Head of caudate nucleus (tissue), 42 donors: ENCODE measurements at places on chromosomes 1 and 21.

DNA sequence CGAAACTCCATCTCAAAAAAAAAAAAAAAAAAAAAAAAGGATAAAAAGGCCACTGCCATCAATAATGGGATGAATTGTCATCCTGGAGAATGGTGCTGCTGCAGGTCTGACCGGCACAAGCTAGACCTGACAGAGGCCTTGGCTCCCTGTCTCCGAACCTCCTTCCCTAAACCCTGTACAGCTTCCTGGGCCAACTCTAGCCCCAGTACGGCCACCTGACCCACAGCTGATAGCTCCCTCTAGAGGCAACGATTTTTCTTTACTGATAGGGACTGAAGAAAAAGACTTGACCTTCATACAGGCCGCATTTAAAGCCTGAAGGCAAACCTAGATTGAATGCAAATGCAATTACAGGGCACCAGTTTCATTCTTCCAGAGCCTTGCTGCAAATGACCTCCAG lies 30.7 kb downstream of the NOL9 start:
- peak; percentile 42 for DNase-seq

DNA sequence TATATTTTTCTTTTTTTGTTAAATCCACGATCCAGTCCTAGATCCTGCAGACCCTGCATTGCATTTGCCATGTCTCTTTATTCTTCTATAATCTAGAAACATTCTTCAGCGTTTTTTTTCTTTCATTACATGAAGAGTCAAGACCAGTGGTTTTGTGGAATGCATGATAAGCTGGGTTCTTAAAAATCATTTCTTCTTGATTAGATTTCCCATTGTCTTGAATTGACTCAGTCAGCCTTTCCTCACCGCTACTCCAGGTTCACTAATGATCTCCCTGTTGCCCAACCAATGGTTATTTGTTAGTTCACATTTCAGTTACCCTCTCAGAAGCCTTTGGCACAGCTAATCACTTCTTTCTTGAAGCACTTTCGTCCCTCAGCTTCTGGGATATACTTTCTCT lies 25.2 kb downstream of the CHD1L start:
- DNase-seq, result no peak

- DNase-seq, result peak; percentile 33
Measured at GRCh38 chr1:46735708-46736324, 16.9 kb upstream of the EFCAB14 start.

GRCh38 chr1:60229821-60230220 lies 156.3 kb upstream of the C1orf87 start:
- no peak for DNase-seq

DNA sequence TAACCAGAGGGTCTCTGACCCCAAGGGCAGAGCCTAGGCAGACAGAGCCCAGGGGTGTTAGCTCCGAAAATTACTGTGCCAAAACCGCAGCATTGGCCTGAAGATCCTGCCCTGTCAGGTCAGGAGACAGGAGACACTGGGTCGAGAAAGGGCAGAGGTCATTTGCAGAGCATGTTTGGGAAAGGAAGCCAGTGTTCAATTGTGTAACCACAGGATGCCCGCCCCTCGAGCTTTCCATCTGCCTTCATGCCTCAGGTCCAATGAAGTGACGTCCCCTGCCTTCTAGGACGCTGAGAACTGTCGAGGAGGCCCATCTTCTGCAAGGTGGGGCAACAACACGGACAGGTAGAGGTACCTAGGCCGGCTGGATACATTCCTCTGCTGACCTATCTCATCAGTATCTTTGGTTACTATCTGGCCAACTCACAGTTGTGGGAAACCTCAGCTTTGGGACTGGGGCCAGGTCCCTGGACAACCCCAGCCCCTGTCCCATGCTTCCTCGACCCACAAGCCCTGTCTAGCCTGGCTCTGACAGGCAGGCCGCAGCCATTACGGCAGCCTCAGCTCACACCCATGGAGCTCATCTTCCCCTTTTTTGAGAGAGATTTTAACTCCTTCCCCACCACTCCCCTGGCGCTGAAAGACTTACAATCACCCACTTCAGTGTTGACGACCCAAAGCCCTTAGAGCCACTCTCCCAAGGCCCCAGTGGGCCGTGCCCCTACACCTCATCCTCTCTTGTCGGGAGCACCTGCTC lies 1.3 kb downstream of the ARL8A start:
- DNase-seq, result no peak

DNA sequence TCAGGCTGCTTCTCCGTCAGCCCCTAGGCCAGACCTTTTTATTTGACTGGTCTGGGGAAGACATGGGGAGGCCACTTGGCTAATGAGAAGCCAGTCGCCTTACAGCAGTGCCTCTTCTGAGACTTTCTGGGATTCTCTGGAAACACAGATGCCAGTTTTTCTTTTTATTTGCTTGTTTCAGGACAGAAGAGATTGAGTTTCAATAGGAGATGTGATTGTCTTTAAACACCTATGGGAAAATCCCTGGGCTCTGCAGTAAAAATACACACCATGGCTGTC lies 15.4 kb upstream of the BTG2 start:
- DNase-seq, result no peak

DNA sequence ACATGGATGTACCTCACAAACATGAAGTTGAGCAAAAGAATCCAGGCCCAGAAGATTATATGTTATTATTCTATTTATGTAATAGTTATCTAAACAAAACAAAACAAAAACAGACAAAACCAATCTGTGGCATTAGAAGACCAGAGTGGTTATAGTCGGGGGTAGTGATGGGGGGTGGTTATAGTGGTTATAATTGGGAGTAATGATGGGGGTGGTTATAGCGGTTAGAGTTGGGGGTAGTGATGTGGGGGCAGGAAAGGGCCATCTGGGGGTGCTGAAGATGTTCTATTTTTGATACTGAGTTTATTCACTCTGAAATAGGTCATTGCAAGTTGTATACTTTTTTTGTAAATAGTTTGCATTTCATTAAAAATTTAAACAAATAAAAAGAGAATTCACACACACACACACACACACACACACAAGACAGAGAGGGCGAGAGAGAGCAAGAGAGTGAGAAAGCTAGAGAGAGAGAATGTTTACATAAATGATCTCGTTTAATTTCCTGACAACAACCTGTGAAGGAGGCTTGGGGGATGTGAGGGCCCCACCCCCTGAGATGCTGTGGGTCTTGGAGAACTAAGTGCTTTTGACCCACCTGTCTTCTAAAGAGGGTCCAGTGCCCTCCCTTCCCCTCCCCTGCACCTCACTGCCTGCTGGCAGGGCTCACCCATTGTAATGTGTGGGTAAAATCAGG lies 37.4 kb downstream of the RHOU start:
- no peak for DNase-seq

- no peak for DNase-seq
Measured at GRCh38 chr1:37948166-37948565, 1.3 kb upstream of the INPP5B start.

DNA sequence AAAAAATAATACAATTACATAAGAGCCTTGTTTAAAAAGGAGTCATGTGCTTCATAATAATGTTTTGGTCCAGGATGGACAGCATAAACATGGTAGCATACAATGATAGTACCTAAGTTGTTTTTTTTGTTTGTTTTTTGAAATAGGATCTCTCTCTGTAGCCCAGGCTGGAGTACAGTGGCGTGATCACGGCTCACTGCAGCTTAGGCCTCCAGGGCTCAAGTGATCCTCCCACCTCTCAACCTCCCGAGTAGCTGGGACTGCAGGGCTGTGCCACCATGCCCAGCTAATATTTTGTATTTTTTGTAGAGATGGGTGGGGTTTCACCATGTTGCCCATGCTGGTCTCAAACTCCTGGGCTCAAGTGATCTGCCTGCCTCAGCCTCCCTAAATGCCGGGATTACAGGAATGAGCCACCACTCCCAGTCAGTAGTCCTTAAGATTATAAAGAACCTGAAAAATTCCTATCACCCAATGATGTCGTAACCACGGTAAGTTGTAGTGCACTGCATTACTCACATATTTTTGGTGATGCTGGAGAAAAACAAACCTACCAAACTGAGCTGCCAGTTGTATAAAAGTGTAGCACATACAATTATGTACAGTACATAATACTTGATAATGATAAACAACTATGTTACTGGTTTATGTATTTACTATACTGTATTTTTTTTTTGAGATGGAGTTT lies 22.4 kb upstream of the RCOR3 start:
- no peak for DNase-seq

DNA sequence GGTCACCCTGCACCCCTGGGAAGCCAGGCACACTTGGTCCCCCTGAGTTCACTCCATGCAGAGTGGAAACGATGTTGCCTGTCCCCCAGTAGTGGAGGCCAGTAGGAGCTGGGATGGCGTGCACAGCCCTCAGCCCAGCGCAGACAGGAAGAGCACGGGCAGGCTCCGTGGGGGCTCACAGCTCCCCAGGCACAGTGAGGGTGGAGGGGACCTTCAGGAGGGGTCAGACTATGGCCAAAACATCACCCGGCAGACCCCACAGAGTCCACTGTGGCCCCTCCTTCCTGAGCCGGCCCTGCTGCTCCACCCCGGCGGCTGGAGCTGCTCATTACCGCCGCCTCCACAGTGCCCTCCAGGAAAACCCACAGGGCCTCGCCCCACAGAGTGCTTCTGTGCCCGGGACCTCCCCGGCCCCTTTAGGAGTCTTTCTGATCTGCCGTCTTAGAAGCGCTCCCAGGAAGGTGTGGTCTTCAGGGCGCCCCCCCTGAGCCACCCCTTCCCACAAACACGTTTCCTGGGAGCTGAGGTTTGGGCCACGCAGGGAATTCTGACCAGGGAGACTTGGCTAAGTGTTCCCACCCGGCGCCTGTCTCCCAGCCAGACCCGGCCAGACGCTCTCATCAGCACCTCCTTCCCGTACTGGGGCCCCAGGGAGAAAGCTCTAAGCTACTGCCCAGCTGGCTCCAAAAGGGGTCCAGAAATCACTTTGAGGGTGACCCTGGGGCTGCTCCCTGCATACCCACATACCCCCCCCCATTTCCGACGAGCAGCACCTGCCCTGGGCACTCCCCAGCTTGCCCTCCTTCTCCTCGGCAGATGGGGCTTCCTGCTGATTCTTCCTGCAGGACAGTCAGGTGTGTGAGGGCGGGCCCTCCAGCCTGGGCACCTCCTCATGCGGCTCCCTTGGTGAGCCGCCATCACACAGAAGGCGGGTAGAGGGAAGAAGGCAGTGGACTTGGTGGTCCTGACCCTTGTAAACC lies 38.8 kb downstream of the RIPK4 start:
- DNase-seq, result no peak
